Fibroblast of mammary gland (primary cell): ENCODE measurements at places on chromosomes 11 and 22.

GRCh38 chr22:46525389-46526243, 11.8 kb downstream of the CELSR1 start:
- no peak for DNase-seq

GRCh38 chr11:124122123-124122522, 6.9 kb downstream of the VWA5A start:
- DNase-seq = no peak

DNA sequence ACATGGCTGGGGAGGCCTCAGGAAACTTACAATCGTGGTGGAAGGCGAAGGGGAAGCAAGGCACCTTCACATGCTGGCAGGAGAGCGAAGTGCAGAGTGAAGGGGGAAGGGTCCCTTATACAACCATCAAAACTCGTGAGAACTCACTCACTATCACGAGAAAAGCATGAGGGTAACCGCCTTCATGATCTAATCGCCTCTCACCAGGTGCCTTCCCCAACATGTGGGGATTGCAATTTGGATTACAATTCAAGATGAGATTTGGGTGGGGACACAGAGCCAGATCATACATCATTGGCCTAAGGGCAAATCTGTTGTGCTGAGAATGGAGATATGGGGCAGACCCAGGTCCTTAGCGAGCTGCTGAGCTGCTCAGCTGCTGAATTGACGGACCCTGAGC, 13.1 kb downstream of the C1QTNF6 start:
- DNase-seq = no peak

GRCh38 chr11:123519055-123519796, 89.2 kb downstream of the GRAMD1B start:
- DNase-seq = no peak

GRCh38 chr11:695288-695537, 191 bp upstream of the DEAF1 start:
- DNase-seq = no peak

DNA sequence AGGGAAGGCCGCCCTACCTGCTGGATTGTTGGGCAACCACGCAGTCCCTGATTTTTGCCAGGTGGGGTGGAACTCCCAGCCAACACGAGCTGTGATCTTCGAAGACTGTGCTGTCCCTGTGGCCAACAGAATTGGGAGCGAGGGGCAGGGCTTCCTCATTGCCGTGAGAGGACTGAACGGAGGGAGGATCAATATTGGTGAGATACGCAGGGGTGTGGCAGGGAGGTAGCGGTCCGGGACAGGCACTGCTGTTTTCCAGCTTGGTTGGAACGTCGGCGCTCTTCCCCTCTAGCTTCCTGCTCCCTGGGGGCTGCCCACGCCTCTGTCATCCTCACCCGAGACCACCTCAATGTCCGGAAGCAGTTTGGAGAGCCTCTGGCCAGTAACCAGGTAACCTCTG, 7.6 kb downstream of the ACAD8 start:
- no peak for DNase-seq

DNA sequence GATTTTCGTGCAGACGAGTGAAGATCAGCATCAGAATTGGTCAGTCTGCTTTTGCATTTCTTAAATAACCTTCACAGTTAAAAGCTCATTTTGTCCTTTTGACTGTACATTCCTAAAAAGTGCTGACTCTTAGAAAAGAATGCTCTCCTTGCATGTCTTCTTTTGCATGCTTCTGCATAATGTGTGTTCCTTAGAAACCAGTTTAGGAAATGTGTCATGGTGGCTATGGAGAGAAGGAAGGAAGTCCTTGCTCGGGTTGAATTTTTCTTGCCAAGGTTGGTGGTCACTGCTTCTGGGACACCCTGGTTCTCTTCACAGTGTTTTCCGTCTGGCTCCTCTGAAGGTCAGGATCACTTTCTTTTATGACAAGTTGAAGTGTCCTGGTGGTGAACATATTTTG, 6.8 kb downstream of the AP2A2 start:
- DNase-seq = no peak

DNA sequence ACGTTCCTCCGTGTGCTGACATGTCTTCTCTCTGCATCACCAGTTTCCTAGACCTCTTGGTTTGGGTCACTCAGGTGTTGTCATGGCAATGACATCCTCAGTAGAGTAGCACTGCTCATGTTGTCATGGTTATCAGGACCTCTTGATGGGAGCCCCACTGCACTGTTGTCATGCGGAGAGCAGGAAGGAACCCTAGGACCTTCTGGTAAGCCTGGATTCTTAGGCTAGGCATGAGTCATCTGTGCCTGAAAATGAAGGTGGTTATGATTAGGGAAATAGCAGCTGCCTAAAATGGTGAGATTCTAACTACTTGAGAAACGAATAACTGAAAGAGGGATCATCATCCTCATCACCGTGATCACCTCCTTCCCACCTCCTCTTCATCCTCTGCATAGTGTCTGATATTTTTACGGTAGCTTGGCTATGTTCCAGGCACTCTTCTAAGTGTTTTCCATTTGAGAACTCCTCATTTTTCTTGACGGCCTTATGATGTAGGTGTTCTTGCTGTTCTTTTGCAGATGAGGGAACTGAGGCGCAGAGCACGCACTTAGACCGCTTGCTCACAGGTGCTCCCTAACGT, 858.4 kb downstream of the NTM start:
- no peak for DNase-seq

DNA sequence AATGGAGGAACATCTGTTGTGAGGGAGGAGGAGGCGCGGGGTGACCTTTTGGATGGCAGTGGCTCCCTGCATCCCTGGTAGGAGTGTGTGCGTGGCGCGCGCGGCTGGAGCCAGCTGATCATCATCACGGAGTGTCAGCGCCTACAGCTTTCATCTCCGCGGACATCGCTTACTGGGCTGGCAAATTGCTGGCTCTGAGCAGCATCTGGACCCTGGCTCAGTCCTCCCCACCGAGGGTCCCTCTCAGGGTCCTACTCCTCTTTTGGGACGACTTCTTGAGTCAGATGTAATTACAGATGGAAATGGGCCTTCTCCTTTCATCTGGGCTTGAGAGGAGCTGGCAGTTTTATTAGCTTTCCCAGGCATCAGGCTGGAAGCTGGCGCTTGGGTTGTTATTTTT, 85.3 kb downstream of the CACNA1I start:
- DNase-seq = no peak

GRCh38 chr11:67583247-67584204, at the start of gene GSTP1:
Gene GSTP1 (plus strand): TSS chr11:67583812. CDS start chr11:67583844, 32 bp downstream.
- DNase-seq = peak; percentile 83

- no peak for DNase-seq
Observed at GRCh38 chr22:21103633-21104032, 57.9 kb downstream of the LRRC74B start.
